A549 treated with Mapracorat at 1 μM for 4 hours (cell line): ENCODE measurements at places on chromosomes 11 and 22. TPM values are rescaled to one million over a fixed set of nuclear protein-coding genes. Genes with fewer than 3 reads are reported as not detected.

The DPAGT1 gene
- total RNA-seq = 31.6 to 43.9 TPM (median 36.0 TPM) in 5 replicates

The RAC2 gene
- total RNA-seq = 0.20 to 0.29 TPM (median 0.28 TPM) in 3 of 5 replicates, not detected in the others

The FADS2 gene
- total RNA-seq = 327 to 428 TPM (median 371 TPM) in 5 replicates

The OR5B21 gene
- not detected in 5 replicates for total RNA-seq

The CBY1 gene
- 13.9 to 15.6 TPM (median 14.4 TPM) in 5 replicates for total RNA-seq

The DNAL4 gene
- 6.9 to 11.4 TPM (median 10.6 TPM) in 5 replicates for total RNA-seq

The ROBO3 gene
- total RNA-seq = 2.2 to 2.8 TPM (median 2.6 TPM) in 5 replicates

The PTPN5 gene
- 0.05 TPM in 1 of 5 replicates, not detected in the others for total RNA-seq
